ENCODE measurements at places on chromosomes 13 and 19. TPM values are rescaled to one million over a fixed set of nuclear protein-coding genes. Genes with fewer than 3 reads are reported as not detected.
A peak's percentile ranks its signal among the peaks of the same experiment; 100 is the strongest.

DNA sequence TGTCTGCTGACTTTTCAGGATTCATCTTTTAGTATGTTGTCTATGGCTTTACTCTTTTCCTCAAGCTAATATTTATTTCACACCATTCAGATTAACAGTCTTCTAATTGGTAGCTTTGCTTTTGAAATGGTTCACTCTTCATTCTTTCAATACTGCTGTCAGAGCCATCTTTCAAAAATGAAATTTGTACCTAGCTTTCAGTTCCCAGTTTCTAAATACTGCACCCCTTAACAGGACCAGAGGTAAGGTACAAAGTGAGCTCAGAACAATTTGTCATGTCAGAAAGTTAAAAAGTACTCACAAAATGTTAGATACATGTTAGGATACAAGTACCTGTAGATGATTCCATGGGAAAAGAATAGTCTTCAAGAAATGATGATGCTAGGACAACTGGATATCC lies 83.0 kb downstream of the FNDC3A start:
- H3K27ac ChIP-seq, result no peak overlapping the region
- DNase-seq, result no peak
- no peaks in the 10 kb centered on the region for H3K4me1 ChIP-seq
- H3K4me3 ChIP-seq, result no peak overlapping the region
- no peaks in the 10 kb centered on the region for H3K27me3 ChIP-seq

Gene DGKH
- total RNA-seq, result 2.2 TPM

DNA sequence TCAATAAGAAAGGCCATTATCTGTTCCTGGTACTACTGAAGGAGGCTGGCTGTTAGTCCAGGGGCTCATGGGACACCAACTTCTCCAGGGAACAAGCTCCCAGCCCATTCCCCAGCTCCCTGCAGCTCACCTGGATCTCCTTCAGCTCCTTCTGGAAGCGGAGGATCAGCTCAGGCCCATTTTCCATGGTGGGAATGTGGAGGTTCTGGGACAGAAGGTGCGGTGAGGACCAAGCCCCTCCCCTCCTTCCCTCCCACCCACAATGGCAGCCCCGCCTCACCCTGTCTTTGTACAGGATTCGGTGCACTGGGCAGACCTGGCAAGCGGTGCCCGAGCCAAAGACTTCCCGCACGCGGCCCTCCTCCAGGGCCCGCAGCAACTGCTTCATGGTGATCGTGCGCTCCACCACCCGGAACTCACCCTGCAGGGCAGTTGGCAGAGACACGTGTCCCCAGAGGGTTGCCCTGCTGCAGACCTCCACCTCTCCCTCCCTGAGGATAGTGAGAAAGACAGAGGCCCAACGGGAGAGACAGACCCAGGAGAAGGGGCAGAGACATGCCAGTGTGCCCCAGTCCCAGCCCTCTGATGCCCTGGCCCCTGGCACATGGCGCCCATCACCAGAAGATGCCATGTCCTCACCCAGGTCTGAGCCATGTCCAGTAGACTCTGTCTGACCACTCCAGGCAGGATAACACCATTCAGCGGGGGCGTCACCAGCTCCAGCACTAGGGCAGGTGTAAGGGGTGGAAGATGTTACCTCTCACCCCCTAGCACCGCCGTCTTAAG lies 14.3 kb downstream of the BCAT2 start:
- peak overlapping the region; percentile 90 for H3K27ac ChIP-seq
- no peaks in the 10 kb centered on the region for H3K27me3 ChIP-seq
- peaks cover 4% of the 10 kb centered on the region for H3K4me1 ChIP-seq
- H3K4me3 ChIP-seq, result no peak overlapping the region
- no peaks in the 10 kb centered on the region for H3K36me3 ChIP-seq

Gene CERS1
- total RNA-seq, result 1.1 TPM

- H3K36me3 ChIP-seq, result no peaks in the 10 kb centered on the region
- peaks cover 21% of the 10 kb centered on the region for H3K4me1 ChIP-seq
Measured at GRCh38 chr19:11420429-11421370, 1.6 kb upstream of the RGL3 start.

DNA sequence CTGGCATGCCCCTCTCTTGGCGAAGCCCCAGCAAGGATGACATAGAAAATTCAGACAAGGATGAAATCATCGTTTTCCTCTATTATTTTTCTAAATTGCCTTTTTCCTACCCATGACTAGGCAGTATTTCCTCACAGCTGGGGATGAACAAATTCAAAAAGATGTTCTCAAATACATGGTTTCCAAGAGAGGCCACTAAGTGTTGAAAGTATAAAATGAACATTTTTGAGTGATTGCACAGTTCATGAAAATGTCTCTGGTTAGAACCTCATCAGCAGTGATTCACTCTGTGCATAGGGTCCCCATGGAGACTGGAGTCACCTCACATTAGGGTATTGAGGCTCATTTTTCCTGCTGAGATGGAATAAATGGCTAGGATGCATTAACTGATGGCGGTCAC lies 373.7 kb downstream of the DNAJC15 start:
- no peak overlapping the region for H3K4me3 ChIP-seq
- H3K4me1 ChIP-seq, result no peaks in the 10 kb centered on the region
- DNase-seq, result no peak

Gene MRPS31
- 22.5 TPM for total RNA-seq

GRCh38 chr19:51708811-51709210 lies 15.0 kb downstream of the HAS1 start:
- no peaks in the 10 kb centered on the region for H3K27me3 ChIP-seq
- H3K27ac ChIP-seq, result no peak overlapping the region
- no peak overlapping the region for H3K4me3 ChIP-seq
- H3K4me1 ChIP-seq, result peaks cover 9% of the 10 kb centered on the region

Gene SERPINE3
- total RNA-seq, result not detected

Gene CRX
- total RNA-seq, result not detected

Gene B3GNT8
- not detected for total RNA-seq

DNA sequence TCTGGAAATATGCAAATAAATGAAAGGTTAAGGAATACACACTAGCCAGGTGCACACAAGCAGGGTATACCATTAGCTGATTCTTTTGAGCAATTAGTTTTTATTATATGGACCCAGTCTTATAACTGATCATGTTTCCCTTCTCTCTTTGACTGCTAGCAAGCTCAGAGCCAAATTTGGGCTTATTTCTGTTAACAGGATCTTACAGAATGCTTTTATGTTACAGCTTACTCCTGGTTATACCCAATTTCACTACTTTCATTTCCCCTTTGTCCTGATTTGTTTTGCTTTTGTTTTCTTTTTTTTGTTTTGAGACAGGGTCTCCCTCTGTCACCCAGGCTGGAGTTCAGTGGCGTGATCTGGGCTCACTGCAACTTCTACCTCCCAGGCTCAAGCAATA lies 12.9 kb upstream of the TPT1 start:
- no peak overlapping the region for H3K4me3 ChIP-seq
- no peaks in the 10 kb centered on the region for H3K36me3 ChIP-seq
- no peaks in the 10 kb centered on the region for H3K4me1 ChIP-seq
- no peak overlapping the region for H3K27ac ChIP-seq

DNA sequence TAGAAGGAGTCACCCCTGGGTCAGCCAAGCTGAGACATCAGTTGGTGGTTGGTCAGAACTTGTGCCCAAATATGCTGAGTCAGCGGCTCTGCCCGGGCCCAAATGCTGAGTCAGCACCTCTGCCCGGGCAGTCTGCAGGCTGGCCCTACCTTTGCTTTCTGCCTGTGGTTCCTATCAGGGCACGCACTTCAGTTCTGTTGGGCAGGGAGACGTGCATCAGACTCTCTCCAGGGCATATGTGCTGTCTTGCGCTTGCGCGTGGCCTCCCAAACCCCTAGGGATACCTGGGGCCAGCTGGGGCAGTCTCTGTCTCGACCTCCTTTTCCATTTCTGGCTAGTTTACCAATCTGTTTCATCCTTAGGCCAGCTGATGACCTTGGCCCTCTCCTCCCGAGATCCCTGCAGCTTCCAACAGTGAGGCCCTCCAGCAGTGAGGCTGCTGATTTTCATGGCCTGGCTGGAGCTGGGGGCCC lies 24.4 kb upstream of the LDLR start:
- DNase-seq, result peak; percentile 23
- no peak overlapping the region for H3K4me3 ChIP-seq
- H3K27ac ChIP-seq, result no peak overlapping the region
- no peaks in the 10 kb centered on the region for H3K27me3 ChIP-seq

DNA sequence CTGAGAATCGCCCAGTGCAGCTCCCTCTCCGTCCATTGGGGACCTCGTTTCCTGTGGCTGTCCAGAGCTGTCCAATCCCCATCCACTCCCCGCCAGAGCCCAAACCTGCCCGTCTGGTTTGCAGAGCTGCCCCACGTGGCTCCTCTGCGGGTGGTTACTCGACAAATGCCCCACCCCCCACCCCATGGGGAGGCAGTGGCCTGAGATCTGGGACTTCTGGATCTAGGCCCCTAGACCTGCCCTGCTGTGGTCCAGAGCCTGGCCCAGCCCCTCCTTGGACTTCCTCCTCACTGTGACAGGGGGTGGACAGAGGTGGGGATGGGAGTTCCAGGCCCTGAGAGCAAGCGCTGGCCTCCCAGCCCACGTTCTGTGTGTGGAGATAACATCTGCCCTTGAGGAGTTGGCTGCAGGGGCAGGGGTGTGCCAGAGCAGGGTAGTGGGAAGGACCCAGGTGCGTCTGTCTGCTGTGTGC lies 29.1 kb downstream of the PAK4 start:
- H3K4me1 ChIP-seq, result no peaks in the 10 kb centered on the region
- no peak overlapping the region for H3K4me3 ChIP-seq
- no peak overlapping the region for H3K27ac ChIP-seq
- no peak for DNase-seq
- H3K27me3 ChIP-seq, result no peaks in the 10 kb centered on the region

Gene ZNF681
- total RNA-seq, result 0.23 TPM

DNA sequence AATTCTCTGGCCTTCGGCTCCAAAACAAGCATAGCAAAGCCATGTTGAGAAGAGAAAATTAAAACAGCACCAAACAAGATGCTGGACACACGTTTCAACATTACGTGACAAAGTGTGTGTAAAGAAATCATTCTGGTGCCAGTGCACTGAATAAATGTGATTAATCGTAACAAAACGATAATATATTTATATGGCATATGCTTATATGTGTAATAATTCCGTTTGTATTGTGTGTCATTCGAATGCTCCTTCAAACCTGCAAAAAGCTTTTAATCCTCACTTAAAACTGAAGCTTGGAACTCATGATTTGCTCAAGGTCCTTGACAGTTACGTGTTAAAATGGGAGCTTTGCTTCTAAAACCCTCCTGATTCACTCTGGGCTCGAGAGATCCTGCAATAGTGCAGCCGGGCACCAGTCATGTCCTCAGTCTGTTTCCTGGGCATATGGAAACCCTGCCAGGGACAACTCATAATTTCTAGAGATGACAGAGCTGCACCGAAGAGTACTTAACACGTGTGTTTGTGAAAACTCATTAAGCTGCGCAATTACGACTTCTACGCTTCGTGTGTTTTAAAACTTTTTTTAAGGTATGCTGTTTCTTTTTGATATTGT lies 731 bp upstream of the AKAP8L start:
- DNase-seq, result no peak
- peak overlapping the region; percentile 93 for H3K4me3 ChIP-seq
- H3K27me3 ChIP-seq, result no peaks in the 10 kb centered on the region
- peak overlapping the region; percentile 75 for H3K27ac ChIP-seq

GRCh38 chr13:113506025-113506685 lies 15.6 kb upstream of the DCUN1D2 start:
- H3K36me3 ChIP-seq, result no peaks in the 10 kb centered on the region
- H3K27ac ChIP-seq, result no peak overlapping the region
- no peak for DNase-seq

DNA sequence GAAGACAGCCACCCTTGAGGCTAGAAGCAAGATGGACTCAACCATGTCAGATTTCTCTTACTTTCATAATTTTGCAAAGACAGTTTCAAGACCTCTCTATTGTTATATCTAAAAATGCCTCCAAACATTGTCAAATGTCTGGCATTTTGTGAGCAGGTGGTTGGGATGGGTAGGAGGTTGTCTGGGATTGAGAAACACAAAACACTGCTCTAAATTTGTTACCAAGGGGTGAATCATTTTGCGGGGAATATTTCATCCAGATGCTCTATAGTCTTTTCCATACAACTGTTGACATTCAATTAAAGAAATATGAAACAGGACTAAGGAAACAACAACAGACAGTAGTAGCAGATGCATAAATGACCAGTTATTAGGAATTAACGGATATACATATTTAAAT lies 208.2 kb downstream of the ITGBL1 start:
- no peaks in the 10 kb centered on the region for H3K4me1 ChIP-seq
- H3K36me3 ChIP-seq, result no peaks in the 10 kb centered on the region
- no peak for DNase-seq
- H3K27me3 ChIP-seq, result no peaks in the 10 kb centered on the region
- no peak overlapping the region for H3K27ac ChIP-seq

GRCh38 chr13:89862691-89863036 lies 1484.8 kb upstream of the MIR17HG start:
- H3K27ac ChIP-seq, result no peak overlapping the region
- no peak overlapping the region for H3K4me3 ChIP-seq
- H3K36me3 ChIP-seq, result no peaks in the 10 kb centered on the region
- H3K4me1 ChIP-seq, result no peaks in the 10 kb centered on the region
- DNase-seq, result no peak

DNA sequence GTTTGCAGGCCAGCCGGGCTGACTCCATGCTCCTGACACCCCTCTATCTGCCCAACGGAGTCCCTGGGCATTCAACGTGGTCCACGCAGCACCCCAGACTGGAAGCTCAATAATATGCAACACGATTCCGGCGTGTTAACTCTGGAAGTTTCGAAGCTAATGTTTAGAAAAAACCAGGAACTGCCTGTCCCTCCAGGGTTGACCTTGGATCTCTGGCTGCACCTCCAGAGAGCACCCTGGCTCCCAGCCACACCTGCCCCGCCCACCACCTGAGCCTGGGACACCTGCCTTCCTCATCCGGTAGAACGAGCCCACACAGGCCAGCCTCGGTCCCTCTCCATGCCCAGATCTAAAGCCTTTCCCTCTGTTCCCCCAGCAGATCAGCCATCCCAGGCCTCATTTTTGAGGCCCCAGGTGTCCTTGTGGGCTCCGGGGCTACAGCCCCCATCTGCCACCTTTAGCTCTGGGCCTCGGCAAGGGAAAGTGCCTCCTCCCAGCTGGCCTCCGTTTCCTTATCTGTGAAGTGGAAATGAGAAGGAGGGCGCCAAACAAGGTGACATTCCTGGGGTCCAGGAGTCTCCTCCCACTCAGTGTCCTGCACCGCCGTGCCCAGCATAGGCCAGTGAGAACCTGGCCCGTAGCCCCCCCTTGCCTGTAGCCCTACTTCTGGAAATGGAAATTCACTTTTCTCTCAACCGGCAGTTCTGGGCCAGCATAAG lies 38.7 kb downstream of the KLF2 start:
- H3K27ac ChIP-seq, result peak overlapping the region; percentile 69
- H3K27me3 ChIP-seq, result no peaks in the 10 kb centered on the region
- peaks cover 43% of the 10 kb centered on the region for H3K4me1 ChIP-seq
- no peak overlapping the region for H3K4me3 ChIP-seq
- DNase-seq, result no peak

Gene PNMA8C
- total RNA-seq, result not detected

Gene ZNF570
- total RNA-seq, result 3.1 TPM

Gene NAT14
- total RNA-seq, result 1.1 TPM

DNA sequence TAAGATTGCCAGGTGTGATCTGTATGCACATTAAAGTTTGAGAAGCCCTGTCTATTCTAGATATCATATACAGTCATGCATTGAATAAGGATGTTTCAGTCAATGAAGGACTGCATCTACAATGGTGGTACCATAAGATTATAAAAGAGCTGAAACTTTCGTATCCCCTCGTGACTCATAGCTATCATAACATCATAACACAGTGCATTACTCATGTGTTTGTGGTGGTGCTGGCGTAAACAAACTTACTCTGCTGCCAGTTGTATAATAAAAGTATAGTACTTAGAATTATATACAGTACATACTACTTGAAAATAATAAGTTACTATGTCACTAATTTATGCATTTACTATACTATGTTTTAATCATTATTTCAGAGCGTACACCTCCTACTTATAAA lies 489.3 kb downstream of the GPC6 start:
- H3K4me3 ChIP-seq, result no peak overlapping the region
- H3K27ac ChIP-seq, result no peak overlapping the region
- no peaks in the 10 kb centered on the region for H3K36me3 ChIP-seq
- no peaks in the 10 kb centered on the region for H3K27me3 ChIP-seq
- no peaks in the 10 kb centered on the region for H3K4me1 ChIP-seq
